AG04450 (cell line): ENCODE measurements at places on chromosomes 1 and 21. TPM values are rescaled to one million over a fixed set of nuclear protein-coding genes. Genes with fewer than 3 reads are reported as not detected.

OR2T29 gene
- polyA plus RNA-seq, result not detected in 2 replicates

CA6 gene
- polyA plus RNA-seq, result not detected in 2 replicates

EXTL1 gene
- polyA plus RNA-seq, result 1.3 and 1.8 TPM in 2 replicates

RAB7B gene
- polyA plus RNA-seq, result 16.5 and 17.5 TPM in 2 replicates

DNA sequence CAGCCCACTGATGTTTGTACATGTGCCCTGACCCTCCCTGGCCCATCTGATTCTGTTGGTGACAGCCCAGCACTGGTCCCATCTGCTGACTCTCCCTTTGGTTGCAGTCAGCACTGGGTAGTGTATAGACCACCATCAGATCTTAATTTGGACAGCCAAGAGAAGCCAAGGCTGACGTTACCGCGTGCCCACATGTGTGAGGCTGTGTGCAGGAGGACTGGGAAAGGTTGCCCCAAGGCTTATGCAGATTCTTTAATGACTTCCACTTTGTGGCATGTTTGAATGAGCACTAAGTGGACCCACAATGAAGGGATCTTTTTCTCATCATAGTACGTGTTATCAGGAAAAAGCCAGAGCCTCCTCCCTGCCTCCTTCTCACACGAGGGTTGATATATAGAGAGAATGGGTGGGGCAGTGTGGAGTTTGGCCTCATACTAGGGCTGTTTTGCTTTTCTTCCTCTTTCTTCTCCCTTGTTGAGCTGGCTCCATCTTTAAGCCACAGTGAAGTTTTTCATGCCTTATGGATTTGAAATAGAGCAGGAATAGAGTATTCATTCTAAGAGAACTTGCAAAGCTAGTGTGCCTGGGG is 93.5 kb downstream of the NAV1 start:
- no peak for DNase-seq

DNA sequence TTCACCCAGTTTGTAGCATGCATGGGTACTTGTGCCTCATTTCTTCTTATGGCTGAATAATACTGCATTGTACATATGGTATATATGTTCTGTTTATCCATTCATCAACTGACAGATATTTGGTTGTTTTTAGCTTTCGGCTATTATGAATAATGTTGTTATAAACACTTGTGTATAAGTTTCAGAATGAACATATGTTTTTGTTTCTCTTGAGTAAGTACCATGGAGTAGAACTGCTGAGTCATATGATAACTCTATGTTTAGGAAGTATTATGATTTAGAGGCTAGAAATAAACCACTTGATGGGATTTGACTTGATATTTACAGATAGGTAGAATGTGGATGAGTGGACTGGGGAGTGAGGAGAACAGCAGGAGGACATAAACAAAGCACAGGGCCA is 48.6 kb downstream of the WNT2B start:
- no peak for DNase-seq

DNA sequence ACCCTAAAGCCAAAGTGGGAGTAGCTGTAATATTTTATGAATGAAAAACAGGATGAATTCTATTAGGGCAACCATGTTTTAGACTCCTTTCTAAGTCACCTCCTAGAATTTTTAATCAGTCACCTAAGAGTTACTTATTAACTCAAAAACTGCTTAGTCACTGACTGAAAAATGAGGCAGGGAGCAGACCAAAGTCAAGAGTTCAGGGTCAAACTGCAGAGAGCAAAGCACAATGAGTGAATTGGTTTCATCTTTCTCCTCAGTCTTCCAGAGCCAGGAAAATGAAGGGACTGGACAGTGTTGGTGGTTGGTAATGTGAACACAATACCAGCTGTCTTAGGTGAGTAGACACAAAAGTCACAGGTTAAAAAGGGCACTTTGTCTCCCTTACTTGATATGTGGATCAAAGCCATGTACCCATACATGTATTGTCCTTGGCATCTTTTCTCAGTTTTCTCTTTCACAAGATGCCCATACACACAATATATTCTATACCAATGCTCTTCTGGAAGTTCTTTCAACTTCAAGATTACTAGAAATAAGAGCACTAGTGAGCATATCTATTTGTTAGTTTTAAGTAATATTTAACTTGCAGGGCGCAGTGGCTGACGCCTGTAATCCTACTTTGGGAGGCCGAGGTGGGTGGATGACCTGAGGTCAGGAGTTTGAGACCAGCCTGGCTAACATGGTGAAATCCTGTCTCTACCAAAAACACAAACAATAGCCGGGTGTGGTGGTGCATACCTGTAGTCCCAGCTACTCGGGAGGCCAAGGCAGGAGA is 42.2 kb downstream of the ATP1B1 start:
- no peak for DNase-seq

DNA sequence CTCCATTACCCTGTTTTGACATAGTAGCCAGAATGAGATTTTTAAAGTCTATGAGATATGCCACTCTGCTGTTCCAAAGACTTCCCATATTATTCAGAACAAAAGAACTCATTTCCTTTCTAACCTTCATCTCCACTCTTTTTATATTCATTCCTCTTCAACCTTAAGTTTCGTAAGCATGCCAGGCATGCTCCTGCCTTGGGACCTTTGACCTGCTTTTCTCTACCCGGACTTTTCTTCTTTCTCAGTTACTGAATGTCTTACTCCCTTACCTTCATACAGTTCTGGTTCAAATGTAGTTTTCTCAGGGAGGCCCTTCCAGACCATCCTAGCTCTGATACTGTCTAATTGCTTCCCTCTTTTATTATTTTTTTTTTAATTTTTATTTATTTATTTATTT is 81.1 kb downstream of the TNNI3K start:
- DNase-seq, result no peak

- no peak for DNase-seq
These were observed 274.8 kb upstream of the KAZN start for GRCh38 chr1:14323568-14324247.
